ENCODE measurements at places on chromosomes 5 and 9. TPM values are rescaled to one million over a fixed set of nuclear protein-coding genes. Genes with fewer than 3 reads are reported as not detected.

DNA sequence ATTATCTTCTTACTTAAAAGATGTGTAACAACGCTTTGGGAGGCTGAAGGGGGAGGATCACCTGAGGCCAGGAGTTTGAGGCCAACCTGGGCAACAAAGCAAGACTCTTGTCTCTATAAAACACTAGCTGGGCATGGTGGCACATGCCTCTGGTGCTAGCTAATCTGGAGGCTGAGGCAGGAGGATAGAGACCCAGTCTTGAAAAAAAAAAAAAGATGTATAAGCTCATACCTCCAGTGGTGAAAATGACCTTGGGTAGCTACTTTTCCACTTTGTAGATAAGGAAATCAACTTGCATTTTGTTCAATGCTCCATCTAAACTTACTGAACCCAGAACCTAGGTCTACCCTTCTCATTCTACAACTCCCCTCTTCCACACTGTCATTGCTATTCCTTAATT lies 16.6 kb downstream of the ARRDC3 start:
- no peaks in the 10 kb centered on the region for H3K27me3 ChIP-seq
- no peak overlapping the region for H3K27ac ChIP-seq
- no peak for DNase-seq
- H3K36me3 ChIP-seq, result peaks cover 32% of the 10 kb centered on the region
- no peaks in the 10 kb centered on the region for H3K4me1 ChIP-seq
- no peak overlapping the region for H3K4me3 ChIP-seq

- DNase-seq, result no peak
- no peaks in the 10 kb centered on the region for H3K27me3 ChIP-seq
- no peak overlapping the region for H3K4me3 ChIP-seq
- H3K27ac ChIP-seq, result no peak overlapping the region
Observed at GRCh38 chr5:10746711-10747110, 14.3 kb downstream of the DAP start.

RANBP17 gene
- 5.8 TPM for polyA plus RNA-seq

- H3K27ac ChIP-seq, result no peak overlapping the region
- H3K36me3 ChIP-seq, result no peaks in the 10 kb centered on the region
- no peaks in the 10 kb centered on the region for H3K4me1 ChIP-seq
Observed at GRCh38 chr9:86909388-86909787, 37.9 kb downstream of the GAS1 start.

BRD9 gene
- polyA plus RNA-seq, result 36.2 TPM

GRCh38 chr9:37620396-37620795 lies 28.0 kb upstream of the TOMM5 start:
- no peak for DNase-seq
- H3K27me3 ChIP-seq, result peaks cover 8% of the 10 kb centered on the region
- H3K36me3 ChIP-seq, result no peaks in the 10 kb centered on the region
- H3K4me1 ChIP-seq, result no peaks in the 10 kb centered on the region
- H3K27ac ChIP-seq, result no peak overlapping the region

Measured in large intestine (tissue), 12 donors.